CD4-positive, CD25-positive, alpha-beta regulatory T cell (primary cell): ENCODE measurements at places on chromosomes 16 and 17.

DNA sequence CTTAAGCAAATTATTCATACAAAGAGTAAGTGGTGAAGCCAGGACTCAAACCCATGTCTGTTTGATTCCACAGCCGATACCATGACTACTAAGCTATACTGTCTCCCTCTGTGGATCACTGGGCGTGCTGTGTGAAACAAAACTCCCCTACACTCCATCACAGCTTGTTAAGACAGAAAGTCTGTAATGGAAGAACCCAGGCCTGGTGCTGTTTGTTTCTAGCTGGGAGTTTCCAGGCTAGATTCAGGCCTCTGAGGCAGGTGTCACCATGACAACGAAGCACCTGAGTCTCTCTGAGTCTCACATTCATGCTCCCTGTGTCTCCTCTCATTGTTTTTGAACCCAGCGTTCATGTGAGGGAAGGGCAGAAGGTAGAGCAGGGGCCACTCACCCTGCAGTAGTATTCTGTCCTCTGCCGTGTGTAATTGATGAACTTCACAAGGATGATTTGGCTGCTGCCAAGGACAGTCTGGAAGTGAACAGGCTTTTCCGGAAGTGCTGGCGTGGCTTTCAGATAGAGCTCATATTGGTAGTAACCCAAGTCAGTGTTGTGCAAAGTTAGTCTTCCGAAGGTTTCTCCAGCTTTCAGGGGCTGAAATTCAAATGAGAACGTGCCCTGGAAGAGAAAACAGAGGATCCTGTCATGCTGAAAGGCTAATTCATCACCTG is 8.6 kb upstream of the VAC14 start:
- no peak for DNase-seq

- no peak for DNase-seq
These were observed 1.9 kb downstream of the PLEKHH3 start for GRCh38 chr17:42674755-42675347.

- DNase-seq: no peak
These were observed 536.9 kb downstream of the XYLT1 start for GRCh38 chr16:16933861-16934260.

GRCh38 chr16:82027629-82028064 is 7.4 kb upstream of the HSD17B2 start:
- DNase-seq: no peak

DNA sequence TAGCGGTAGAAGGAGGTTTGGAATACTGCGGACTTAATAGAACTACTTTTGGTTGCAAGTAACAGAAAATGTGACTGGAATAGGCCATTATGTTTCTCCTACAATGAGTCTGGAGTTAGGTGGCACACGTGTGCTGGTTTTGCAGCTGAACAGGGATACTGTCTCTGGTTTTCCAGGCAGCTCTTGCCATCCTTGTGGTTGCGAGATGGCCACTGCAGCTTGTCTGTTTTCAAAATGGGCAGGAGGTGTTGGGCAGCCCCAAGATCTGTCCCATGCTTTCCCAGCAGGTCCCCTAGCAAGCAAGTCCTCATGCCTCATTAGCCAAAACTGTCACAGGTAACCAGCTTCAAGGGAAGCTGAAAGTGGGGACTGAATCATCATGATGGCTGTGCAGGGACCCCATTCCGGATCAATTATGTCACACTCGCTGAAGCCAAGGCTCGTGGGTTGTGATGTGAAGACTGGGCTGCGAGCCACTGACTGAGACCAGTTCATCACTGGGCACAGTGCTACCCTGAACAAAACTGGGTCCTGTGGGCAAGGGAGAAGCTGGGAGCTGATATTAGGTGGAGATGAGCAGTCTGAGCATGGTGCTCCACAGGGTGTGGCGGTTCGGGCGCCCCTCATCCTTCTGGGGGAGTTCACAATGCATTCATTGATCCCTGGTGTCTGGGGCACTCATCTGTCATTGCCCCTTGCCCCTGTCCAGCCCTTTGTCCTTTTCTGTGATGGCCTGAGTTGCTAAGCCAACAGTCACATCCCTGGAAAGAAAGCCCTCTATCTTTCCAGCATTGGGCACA is 82.1 kb downstream of the KSR1 start:
- no peak for DNase-seq

DNA sequence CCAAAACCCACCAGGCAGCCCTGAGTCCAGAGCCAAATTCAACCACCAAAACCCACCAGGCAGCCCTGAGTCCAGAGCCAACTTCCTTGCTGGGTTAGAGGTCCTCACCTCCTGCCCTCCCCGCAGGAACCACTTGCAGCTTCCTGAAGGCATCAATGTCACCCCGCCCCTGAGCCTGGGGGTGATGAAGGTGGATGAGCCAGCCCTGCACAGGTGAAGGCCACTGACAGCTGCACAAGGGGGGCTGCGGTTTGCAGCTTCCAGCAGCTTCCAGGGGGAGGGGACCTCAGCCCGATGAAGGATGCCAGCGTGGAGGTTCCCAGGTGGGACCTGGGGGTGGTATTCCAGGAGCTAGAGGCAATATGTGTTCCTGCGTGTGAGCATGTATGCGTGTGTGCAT is 7.6 kb upstream of the CSNK1D start:
- no peak for DNase-seq

DNA sequence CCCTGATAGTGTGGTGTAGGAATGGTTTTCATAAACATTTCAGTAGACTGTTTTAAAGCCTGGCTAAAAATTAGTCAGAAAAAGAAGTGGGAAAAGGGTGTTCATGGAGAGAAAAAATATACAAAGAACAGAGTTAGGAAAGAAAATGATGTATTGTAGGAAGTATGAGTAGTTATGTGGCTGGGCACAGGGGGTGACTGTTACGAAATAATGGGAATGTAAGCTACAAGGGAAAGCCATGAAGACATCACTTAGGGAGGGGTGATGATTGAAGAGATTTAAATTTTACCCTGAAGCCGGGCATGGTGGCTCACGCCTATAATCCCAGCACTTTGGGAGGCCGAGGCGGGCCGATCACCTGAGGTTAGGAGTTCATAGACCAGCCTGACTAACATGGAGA is 55.3 kb downstream of the NUP88 start:
- DNase-seq: no peak

GRCh38 chr16:86574646-86575045 is 3.7 kb upstream of the FOXL1 start:
- no peak for DNase-seq

GRCh38 chr17:55598495-55598894 is 87.2 kb upstream of the SMIM36 start:
- DNase-seq: no peak

GRCh38 chr16:86392436-86393152 is 117.7 kb upstream of the FOXF1 start:
- DNase-seq: no peak

GRCh38 chr17:6162216-6162615 is 92.0 kb downstream of the WSCD1 start:
- DNase-seq: no peak

DNA sequence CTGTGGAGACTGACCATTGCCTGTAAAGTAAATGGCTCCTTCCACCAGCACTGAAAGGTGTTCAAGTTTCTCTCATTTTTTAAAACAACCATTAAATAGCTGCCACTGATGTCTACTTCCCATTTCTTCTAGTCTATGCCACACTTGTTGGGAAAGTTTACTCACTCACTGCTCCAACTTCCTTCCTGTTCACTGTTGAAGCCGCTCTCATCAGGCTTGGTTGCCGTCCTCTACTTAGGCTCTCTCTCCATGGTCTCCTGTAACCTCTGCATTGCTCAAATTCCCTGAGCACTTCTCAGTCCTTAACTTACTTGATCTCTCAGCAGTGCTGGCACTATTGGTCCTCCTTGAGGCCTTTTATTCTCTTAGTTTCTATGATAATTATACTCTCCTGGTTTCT is 32.4 kb downstream of the SNX11 start:
- no peak for DNase-seq

- DNase-seq: no peak
These were observed 61.5 kb downstream of the SLC39A11 start for GRCh38 chr17:73030995-73031394.

DNA sequence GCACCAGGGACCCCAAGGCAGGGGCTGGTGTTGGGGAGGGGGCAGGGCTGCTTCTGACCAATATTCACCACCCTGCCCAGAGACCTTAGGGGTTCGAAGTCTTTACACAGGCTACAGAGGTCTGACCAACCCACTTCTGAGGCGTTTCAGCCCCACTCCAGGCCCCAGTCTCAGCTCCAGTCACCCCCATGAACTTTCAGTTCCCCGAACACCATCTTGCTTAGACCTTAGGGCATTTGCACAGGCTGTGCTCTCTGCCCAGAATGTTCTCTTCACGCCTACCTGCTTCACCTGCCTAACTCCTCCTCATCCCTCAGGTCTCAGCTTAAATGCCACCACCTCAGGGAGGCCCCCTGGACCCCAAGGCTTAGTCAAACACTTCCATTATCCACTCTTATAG is 25.8 kb upstream of the CPNE2 start:
- no peak for DNase-seq

GRCh38 chr17:65081439-65081838 is 24.9 kb upstream of the GNA13 start:
- DNase-seq: no peak

DNA sequence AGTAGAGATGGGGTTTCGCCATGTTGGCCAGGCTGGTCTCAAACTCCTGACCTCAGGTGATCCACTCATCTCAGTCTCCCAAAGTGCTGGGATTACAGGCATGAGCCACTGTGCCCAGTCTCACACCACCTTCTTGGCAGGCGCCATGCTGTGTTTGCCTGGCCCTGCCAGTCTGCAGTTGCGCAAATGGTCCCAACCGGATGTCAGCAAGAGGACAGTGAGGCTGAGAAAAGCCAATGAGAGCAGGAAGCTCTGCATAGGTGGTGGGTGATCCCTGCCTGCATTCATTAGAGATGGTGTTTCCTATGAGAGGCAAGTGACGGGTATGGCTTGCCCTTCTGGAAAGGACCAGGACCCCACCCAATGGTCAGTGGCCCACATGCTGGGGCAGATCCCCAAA is 59.3 kb downstream of the PECAM1 start:
- no peak for DNase-seq

- DNase-seq: no peak
These were observed 49.2 kb upstream of the CBFA2T3 start for GRCh38 chr16:89026121-89026612.

DNA sequence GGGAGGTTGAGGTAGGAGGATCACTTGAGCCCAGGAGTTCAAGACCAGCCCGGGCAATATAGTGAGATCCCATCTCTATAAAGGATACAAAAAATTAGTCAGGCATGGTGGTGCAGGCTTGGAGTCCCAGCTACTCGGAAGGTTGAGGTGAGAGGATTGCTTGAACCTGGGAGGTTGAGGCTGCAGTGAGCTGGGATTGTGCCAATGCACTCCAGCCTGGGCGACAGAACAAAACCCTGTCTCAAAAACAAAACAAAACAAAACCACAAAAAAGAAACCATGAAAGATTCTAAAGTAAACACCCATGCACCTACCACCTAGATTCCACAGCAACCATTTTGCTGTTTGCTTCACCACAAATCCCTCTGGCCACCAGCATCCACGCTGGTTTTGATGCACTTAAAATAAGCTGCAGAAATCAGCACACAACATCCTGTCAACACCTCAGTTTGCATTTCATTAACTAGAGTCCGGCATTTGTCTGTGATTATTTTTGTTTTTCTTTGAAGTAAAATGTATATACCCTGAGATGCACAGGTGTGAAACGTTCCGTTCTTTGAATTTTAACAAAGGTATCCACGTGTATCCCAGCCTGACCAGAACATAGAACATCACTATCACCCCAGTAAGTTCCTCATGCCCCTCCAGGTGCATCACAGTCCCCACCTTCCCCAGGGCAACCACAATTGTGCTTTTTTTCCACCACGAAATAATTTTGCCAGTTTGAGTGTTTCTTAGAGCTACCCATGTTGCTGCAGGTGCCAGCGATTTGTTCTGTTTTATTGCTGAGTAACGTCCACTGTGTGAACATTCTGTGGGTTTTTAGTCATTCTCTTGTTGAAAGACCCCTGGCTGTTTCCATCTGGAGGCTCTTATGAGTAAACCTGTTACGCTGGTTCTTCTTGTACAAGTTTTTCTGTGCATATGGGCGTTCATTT is 191.5 kb downstream of the SEC14L1 start:
- peak; percentile 28 for DNase-seq

DNA sequence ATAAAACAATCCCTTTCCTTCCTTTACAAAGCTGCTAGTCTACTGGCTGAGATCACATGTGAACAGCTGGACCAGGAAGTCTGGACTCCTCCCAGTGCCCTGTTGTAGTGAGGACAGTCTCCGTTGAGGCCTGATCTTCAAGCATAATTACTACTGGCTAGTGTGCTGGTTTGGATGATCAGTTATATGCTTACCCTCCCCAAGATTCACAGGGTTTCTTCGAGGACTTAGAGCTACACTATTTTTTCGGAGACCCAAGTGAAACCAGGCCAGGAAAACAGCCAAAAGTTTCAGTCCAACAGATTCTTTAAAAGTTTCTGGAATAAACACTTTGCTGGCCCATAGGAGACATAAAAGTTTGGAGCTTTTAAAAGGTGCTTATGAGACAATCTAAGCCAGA is 194.9 kb upstream of the CDH11 start:
- DNase-seq: no peak

GRCh38 chr17:15291674-15292361 is 26.7 kb upstream of the PMP22 start:
- no peak for DNase-seq

DNA sequence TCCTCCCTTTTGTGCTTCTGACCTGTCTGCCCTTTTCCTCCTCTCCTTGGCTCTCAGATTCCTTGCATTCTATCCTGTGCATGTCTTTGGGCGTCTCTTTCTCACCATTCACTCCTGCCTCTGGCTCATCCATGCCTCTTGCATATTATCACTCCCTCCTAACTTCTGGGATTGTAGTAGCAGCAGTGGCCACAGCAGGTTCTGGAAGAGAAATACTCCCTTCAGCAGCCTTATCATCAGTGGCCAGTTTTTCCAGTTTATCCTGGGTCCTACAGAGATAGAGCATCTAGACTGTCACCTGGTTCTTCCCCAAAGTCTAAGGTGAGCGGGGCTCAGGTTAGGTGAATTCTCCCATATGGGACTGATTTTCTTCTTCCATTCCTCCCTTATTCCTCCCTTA is 354.0 kb upstream of the CCL2 start:
- DNase-seq: no peak

- no peak for DNase-seq
These were observed 97.9 kb upstream of the ZNF750 start for GRCh38 chr17:82937411-82938371.

DNA sequence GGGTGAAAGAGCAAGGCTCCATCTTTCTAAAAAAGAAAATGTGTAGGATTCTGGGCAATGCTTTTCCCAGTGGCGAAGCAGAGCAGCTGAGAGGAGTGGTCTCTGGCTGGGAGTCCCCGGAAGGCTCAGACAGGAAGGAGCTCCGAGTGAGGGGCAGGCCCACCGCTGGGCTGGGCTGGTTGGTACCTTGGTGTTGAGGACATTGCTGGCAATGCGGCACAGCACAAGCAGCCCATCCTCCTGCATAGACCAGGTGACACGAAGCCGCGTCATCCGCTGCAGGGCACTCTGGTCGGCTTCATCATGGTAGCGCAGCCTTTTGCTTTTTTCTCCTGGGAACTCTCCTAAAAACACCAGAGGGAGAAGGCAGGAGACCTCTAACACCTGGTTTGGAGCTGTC is 63.9 kb downstream of the GTF3C1 start:
- no peak for DNase-seq

GRCh38 chr17:75319904-75320691 is 30.9 kb upstream of the SLC25A19 start:
- DNase-seq: no peak
